Stimulated activated memory B cell treated with anti-CD40 and anti-IgM and Interleukin-4, amounts not matched to agents 10 μg/mL and 1 μg/mL and 100 μg/mL, for 72 hours (primary cell): ENCODE measurements at places on chromosomes 3 and 15.

- ATAC-seq, result no peak
These were observed 81.9 kb downstream of the PPARG start for GRCh38 chr3:12370758-12371157.

- no peak for ATAC-seq
These were observed 12.8 kb upstream of the CSRNP1 start for GRCh38 chr3:39166134-39166710.

GRCh38 chr3:58271901-58272501 is 34.0 kb upstream of the RPP14 start:
- ATAC-seq, result no peak

GRCh38 chr15:92149465-92149864 is 244.2 kb upstream of the ST8SIA2 start:
- ATAC-seq, result no peak

DNA sequence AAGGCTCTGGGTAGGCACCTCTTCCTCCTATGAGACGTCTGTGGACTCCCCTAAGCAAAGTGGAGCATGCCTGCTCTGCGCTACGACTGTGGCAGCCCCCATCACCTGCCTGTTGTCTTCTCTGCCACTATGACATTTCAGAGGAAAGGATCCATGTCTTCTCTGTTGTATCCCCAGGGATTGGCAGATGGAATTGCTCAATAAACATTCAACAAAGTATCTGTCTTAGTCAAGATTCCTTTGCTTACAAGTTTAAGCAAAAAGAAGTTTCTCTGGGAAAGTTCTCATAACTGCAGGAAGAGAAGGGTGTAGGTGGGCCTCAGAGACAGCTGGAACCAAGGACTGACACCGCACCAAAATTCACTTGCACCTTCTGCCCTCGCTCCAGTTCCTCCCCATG is 34.3 kb downstream of the AMOTL2 start:
- ATAC-seq, result no peak

- no peak for ATAC-seq
These were observed 35.7 kb downstream of the FLNB start for GRCh38 chr3:58043933-58044332.

GRCh38 chr15:25847051-25847450 is 16.1 kb downstream of the ATP10A start:
- ATAC-seq, result no peak

DNA sequence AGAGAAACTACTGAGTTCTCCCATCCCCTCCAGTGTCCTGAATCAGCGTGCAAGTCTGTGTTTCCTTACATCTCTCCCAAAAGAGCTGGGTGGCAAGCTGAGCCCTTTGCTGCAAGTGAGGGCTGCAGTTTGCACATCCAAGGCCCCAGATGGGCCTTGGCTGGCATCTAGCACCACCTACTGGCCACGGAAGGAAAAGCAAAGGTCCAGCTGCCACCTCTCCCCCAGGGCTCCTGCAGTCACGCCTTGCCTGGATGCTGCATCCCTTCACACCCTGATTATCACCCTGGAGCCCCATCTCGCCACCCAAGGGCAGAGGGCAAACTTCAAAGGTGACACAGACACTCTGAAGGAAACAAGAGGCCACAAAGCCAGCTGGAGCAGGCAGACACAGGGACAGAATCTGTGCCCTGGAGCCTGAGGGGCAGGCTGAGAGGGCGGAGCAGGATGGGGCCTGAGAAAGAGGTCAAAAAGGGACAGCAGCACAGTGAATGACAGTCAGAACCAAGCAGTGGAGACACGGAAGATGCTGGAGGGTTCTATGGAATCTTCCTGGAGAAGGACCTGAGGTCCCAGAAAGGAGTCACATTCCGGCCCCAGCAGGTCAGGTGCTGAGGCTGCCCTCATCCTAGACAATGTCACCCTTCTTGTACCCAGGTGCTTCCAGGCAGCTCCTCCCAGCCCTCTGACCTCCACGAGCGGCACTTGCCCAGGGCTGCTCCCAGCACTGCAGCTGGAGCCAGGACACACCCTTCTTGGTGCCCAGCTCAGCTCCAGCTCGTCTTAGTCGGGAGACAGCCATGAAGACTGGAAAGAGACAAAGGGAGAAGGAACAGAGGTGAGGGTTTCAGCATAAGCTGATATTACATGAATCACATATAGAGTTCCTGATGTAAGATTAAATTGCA is 18.3 kb upstream of the NTRK3 start:
- ATAC-seq, result peak; percentile 57

GRCh38 chr15:91622235-91622634 is 231.3 kb upstream of the SLCO3A1 start:
- ATAC-seq, result no peak
